ENCODE measurements at places on chromosomes 3 and 15.

GRCh38 chr3:175433026-175433674 lies 574.0 kb downstream of the NAALADL2 start:
- DNase-seq, result no peak

DNA sequence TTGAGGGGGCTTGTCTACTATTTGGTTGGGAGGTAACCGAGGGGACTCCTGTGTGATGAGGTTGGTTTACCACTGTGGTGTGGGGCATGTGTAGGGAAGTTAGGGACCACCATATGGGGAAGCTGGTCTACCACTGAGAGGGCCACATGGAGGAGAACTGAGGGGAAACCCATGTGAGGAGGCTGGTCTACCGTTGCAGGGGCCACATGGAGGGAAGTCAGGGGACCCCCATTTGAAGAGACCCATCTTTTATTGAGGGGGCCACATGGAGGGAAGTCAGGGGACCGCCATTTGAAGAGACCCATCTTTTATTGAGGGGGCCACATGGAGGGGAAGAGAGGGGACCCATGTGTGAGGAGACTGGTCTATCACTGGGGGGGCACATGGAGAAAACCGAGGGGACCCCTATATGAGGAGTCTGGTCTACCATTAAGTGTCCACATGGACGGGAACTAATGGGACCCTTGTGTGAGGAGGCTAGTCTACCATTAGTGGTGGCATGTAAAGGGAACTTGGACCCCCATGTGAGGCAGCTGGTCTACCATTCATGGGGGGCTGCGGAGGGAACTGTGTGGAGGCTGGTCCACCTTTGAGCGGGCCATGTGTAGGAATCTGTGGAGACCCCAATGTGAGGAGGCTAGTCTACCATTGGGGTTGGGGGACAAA lies 165.5 kb downstream of the FBLN2 start:
- no peak for DNase-seq

DNA sequence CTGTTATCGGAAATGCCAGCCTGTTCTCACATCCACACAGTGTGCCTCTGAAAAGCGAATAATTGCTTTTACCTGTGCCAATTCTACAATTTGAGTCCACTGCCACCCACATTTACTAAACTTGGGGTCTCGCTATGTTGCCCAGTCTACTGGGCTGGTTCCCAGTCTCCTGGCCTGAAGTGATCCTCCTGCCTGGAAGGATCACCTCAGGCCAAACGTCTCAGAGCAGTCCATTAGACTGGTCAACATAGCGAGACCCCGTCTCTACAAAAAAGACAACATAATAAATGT lies 827 bp upstream of the INO80 start:
- no peak for DNase-seq

- DNase-seq, result no peak
Measured at GRCh38 chr3:137988982-137989381, 21.0 kb upstream of the CLDN18 start.

- DNase-seq, result no peak
Measured at GRCh38 chr15:98350276-98350675, 298.1 kb upstream of the IGF1R start.

GRCh38 chr3:49775538-49775937 lies 10.8 kb downstream of the IP6K1 start:
- peak; percentile 10 for DNase-seq

GRCh38 chr3:93981649-93982048 lies 1.7 kb downstream of the ARL13B start:
- no peak for DNase-seq

GRCh38 chr15:39192351-39192750 lies 388.5 kb upstream of the THBS1 start:
- DNase-seq, result no peak

DNA sequence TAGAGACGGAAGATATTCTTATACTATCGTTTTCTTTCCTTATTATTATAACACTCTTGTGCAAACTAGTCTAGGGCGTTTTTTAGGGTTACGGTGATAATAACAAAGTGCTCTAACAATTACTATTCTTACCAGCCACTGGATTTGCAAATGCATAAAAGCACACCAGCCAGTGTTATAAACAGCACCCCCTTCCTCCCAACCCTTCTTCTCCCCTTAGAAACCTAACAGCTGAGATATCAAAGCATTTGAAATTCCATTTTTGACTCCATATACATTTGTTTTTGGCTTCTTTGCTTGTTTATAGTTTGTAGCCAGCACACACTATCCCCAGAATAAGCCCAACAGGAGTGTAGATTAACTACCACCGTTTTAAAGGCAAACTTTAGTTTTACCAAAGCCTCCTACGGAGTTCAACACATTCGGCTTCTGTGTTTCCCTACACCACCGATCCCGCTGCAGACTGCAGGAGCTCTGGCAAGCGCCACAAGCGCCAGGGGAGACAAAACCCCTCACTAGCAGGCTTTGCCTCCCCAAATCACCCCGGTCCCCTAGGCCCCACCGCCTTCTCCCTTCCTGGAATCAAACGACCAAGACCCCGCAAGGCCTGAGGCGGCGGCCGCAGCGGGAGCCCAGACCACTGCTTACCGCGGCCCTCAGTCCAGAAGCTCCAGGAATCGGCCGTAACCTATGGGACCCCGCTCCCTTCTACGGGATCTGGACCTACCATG lies 461 bp downstream of the COPB2 start:
- no peak for DNase-seq

DNA sequence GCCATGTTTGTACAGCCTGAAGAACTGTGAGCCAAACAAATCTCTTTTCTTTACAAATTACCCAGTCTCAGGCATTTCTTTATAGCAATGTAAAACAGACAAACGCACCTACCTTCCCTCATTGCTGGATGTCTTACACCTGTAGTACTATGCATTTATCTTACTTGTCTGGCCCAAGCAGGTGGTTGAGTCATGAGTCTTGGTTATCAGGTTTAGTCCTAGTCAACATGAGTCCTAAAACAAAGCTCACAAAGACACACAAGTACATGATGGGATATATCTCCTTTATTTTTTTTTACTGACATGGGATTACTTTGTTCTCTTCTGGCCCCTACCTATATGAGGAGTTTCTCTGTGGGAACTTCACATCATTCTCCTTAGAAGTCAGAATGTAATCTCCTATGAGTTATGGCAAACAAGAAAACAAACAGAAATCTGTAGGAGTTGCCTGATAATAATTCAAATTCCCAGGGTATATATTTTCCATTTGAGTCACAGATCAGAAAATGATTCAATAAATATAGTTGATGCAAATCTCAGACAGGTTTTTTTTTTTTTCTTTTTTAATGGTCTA lies 33.6 kb upstream of the PLSCR2 start:
- no peak for DNase-seq

GRCh38 chr15:76359152-76359551 lies 22.6 kb downstream of the ISL2 start:
- no peak for DNase-seq

- DNase-seq, result no peak
Measured at GRCh38 chr15:47404877-47405276, 312.4 kb upstream of the SEMA6D start.

DNA sequence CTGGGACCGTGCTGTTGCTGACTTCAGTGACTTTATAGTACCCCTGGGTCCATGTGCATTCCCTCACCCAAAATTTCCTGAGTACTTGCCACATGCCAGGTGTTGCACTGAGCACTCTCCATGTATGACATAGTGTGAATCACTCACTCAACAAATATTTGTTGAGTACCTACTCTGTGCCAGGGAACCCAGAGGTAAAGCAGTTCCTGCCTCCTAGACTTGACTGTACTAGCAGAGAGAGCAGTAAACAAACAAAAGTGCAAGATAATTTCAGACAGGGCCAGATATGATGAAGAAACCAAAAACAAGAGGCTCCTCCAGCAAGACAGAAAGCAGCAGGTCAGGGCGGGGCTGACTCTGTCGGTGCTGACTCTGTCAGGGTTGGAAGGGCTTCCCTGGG lies 12.2 kb downstream of the TGM4 start:
- DNase-seq, result no peak

GRCh38 chr3:16174976-16175901 lies 759 bp downstream of the GALNT15 start:
- no peak for DNase-seq

GRCh38 chr15:68315035-68315434 lies 37.5 kb downstream of the FEM1B start:
- no peak for DNase-seq

DNA sequence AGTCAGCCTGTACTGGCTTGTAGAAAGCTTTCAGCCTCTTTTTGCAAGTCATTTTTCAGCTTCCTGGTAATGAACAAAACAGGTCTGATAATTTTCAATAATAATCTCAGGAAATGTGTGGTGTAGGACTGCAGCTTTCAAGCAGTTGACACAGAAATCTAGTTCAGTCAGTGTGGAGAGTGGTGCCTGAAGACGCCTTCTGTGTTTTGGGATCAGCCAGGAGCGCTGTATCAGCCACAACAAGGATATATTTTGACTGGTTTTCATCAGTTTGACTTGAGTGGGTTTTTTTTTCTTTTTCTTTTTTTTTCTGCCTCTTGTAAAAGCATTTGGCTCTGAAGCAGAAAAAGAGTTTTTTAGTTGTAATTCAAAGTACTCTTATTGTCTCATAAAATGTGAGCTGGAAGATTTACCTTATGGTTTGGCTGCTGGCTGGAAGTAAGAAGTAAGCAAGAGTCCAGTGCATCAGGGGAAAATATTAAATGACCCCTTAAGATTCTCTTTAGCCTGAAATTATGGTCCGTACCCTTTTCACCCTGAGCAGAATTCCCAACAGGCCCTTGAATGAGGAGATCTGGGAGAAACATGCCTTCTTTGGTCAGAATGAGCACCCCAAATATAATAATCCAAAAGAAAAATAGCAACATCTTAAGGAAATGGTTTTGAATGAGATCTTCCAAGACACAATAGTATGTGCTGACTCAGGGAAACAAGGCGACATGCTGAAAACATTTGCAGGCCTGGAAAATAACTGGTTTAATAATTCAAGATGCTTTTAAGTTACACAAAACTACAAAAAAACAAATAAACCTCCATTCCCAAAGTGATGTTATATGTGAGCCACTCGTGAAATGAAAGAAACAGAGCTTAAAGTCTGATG lies 332.7 kb upstream of the ADAMTS9 start:
- DNase-seq, result no peak

GRCh38 chr3:37028329-37028728 lies 35.0 kb downstream of the MLH1 start:
- DNase-seq, result no peak

- DNase-seq, result no peak
Measured at GRCh38 chr3:11457135-11457534, 184.9 kb downstream of the ATG7 start.

DNA sequence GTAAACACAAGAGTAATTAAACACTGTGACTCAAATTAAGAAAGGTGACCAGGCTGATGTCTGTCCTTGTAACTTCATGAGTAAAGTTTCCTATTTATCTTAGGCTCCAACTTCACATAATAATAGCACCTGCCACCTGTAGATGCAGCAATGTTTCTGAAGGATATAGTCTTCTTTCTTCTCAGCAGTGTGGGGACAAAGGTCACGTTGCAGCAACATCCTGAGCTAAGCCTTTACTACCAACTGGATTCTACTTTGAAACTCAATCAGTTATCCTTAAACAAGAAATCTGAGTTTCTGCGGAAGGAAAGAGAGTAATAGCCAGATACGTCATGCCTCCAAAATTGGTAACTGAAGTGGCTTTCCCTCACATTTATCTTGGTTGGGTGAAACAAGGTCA lies 253.1 kb downstream of the RBMS3 start:
- no peak for DNase-seq

DNA sequence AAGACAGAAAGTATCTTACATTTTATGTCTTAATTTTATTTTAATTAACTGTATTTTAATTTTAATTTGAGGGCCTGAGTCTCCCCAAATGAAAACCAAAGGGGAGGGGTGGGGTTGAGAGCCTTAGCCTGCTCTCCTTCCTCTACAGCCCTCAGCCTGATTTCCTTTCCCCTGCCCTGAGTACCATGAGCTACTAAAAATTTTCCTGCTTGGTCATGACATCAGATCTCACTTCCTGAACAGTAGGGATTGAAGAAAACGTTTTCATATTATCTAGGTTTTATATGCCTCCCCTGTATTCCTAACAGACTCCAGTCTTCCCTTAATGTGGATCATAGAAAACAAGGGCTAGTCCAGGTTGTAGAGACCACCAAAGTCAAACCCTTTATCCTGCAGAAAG lies 133.9 kb downstream of the MYLK start:
- no peak for DNase-seq

DNA sequence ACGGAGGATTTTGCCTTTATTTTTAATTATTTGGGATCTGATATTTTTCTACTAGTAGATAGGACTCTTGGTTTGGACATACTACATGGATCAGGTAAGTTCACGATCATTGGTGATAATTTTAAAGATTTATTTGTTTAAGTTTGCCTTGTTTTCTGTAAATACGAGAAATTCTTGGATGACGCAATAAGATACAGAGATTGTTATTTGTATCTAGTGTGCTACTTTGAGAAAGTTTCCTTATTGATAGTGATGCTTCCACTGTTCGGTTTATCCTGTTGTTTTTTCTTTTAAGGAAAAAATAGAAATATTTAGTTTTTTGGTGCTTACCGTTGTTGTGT lies 577 bp downstream of the CHD2 start:
- DNase-seq, result no peak

DNA sequence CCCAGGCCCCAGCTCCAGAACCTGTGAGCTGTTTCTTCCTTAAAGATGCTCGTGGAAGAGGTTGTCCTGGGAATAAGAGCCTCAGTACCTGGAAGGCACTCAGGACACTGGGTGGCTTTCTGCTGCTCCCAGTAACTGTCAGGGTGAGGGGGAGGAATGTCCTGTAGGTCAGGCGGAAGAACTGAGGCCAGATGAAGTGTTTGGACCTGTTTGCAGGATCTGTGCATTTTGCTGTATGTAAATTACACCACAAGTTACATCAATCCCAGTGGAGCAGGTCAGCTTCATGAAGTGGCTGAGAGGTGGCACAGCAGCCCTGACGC lies 27.1 kb downstream of the HDAC11 start:
- DNase-seq, result no peak

DNA sequence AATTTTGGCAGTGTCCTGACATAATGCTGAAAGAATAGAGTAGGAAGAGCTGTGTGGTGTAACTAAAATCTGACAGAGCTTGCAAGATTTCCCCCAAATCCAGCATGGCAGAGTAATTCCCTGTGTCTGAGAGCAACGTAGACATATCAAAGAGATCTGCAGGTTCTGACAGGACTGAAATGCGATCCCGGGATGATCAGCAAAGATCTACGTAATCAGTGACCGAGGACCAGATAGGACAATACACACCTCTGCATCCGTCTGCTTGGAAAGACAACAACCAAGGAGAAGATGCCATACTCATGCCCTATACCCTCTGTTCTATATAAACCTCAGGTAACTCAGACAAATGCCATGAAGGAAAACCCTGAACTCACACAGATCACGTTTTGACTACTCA lies 26.6 kb upstream of the SYNPR start:
- DNase-seq, result no peak

Measured in frontal cortex (tissue), 4 donors.